Kidney glomerular epithelial cell (primary cell): ENCODE measurements at places on chromosomes 12 and 14.

GRCh38 chr14:97592341-97592980 is 795.3 kb downstream of the VRK1 start:
- no peak for DNase-seq

- no peak for DNase-seq
Measured at GRCh38 chr14:62027958-62028357, 265.7 kb downstream of the SNAPC1 start.

GRCh38 chr12:110266980-110267620 is 13.9 kb upstream of the ATP2A2 start:
- no peak for DNase-seq

- no peak for DNase-seq
Measured at GRCh38 chr12:22360774-22361173, 26.3 kb upstream of the ST8SIA1 start.

- DNase-seq = no peak
Measured at GRCh38 chr14:22560662-22561365, 28.2 kb downstream of the DAD1 start.

DNA sequence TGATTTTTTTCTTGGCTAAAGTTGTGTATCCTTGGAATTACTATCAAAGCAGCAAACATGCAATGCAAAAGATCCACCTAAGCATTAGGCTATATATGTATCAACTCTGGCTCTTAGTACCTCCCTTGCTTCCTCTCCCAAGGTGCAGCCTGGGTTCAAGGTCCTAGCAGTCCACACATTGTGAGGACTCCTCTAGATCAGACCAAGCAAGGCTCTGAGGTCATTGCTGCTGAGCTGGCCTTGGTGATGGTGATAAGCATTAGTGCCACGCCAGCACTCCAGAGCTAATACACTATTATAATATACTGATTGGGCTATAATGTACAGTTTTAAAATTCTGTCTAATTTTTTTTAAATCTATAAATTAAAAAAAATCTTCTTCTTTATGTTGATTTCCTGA is 196.9 kb upstream of the BTG1 start:
- DNase-seq = no peak

DNA sequence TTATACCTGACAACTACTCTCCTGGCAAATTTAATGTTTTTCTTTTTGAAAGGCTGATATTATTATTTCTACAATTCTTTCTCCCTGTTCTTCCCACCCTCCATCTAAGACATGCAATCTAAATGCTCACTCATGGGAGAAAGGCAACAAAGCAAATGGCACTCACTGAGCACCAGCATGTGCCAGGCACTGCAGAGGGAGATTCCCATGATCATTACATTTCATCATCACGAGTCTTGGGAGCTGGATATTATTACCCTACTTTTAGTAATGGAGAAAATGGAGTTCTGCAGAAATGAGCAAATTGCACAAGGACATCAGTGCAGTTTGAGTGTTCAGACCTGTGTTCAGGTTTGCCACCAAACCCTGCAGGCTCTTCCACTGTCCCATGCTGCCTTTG is 27.9 kb downstream of the PPM1H start:
- DNase-seq = no peak
